EL (cell line): ENCODE measurements at places on chromosomes 5 and 9.

DNA sequence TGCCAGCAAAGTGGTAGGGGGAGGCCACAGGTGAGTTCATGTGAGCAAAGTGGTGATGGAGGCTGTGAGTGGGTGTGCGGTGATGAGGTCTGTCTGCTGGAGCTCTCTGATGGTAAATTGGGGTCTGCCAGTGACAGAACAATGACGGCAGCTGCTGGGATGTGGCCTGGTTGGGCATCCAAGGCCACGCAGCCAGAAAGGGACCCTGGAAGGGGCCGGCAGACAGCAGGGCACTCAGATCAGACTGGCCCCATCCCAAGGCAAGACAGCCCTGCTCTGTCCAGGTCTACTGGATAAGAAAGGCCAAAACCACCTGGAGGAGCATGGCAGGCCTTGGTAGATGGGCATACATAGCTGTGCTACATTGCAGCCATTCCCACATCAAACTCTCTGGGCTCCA lies 412.9 kb upstream of the RGMB start:
- DNase-seq = no peak

DNA sequence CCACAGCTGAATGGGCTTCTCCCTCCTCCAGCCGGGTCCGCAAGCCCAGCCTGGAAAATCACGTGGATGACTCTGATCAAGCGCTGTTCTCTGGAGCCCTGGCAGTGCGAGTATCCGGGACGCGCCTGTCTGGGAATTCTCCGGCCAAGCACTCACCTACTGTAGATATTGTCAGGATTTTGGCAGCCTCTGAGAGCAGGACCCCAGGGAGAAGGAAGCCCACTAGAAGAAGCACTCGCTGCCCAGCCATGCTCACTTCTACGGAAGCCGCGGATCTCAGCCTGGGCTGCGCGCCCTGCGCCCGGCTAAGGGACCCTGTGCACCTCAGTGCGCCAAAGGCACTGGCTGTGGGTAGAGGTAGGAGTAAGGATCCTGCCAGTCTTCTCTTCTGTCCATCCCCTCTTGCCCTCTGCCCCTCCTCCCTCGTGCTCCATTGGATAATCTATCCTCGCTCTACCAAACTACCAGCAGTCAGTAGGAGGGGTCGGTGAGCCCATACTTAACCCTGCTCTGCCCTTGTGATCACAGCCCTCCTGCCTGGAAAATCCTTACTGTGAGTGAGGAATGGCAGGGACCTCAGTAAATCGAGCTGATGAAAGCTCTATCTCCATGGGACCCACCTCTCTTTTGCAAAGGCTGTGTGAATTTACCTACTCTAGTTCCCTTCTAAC lies at the start of gene UGT3A2:
TSS of gene UGT3A2 (minus strand) at position 343 of the 671 bp plus-strand sequence. CDS start at position 250, 93 bp downstream.
- no peak for DNase-seq

- no peak for DNase-seq
These were observed 136.6 kb downstream of the GNA14 start for GRCh38 chr9:77511525-77511924.

- peak; percentile 33 for DNase-seq
These were observed 2.1 kb downstream of the RXRA start for GRCh38 chr9:134328341-134328840.

DNA sequence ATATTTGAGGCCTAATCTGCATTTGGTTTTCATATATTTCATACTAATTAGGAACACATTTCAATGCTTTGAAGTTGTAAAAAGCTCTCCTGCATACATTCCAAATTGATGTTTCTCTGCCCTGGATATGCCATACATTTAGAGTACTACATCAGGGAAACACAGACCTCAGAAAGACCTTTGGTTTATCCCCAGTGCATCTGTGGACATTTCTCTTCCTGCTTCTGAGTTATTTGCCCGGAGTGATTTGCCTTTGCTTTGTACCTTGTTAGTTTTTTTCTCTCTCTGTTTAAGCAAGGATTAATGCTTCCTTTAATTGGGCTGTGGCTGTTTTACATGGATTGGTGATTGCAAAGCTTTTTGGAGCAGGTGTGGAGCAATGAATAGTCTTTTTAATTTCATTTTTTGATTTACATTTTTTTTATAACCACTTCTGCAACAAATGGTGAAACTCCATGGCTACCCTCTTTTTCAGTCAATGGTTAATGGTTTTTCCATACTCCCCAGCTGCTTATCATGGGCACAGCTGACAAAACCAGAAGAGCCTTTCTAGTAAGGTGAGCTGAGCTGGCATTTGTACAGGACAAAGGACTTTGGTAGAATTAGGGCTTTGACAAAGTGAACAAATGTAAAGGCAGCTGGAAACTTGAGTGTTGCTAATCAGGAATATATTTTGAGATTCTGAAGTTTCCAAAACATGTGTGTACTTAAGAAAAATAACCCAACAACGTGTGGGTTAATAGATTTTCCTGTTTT lies 54.2 kb downstream of the ZSWIM6 start:
- no peak for DNase-seq
